RKO (cell line): ENCODE measurements at places on chromosomes 5 and 9.
A peak's percentile ranks its signal among the peaks of the same experiment; 100 is the strongest.

GRCh38 chr9:137975936-137976565 is 98.5 kb downstream of the CACNA1B start:
- no peak for DNase-seq

DNA sequence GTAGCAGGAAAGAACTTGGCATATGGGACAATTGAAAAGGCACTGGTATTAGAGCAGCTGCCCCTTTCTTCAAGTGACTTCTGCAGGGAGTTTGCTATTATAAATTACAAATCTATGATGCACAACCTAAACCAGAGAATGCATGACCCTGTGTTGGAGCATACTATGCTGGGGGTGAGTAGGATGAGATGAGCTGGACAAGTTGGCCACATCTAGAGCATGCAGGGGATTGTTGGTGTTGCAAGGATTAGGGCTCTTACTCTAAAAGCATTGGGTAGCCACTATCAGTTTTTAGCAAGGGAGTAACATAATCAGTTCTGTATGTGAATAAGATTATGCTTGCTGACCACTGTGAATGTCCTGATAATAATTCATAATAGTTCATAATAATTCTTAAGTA is 186.7 kb downstream of the KIAA0825 start:
- no peak for DNase-seq

- no peak for DNase-seq
Measured at GRCh38 chr9:28770226-28770625, 1196.9 kb upstream of the C9orf72 start.

DNA sequence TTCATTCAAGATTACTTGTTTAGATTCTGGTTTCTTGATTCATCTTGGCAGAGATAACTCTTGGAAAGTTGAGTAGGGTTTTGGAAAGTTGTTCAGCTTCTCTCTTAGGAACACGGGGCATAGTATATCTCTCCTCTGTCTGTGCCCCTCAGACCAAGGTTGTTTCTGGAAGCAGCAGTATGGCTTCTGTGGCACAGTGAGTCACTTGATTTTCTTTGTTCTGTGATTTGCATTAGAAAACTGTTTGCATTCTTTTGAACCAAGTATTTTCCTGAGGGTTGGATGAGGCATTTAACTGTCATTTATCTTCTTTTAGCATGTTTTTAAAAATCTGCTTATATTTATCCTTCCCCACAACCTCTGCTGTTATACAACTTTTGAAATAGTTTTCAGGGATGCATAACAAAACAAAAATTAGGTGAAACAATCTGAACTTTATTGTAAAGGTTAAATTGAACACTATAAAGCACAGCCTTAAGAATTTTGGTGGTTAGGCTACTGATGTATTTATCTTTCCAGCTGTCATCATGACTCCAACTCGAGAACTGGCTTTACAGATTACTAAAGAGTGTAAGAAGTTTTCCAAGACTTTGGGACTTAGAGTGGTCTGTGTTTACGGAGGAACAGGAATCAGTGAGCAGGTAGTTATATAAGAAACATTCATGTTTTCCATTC is 26.5 kb downstream of the DDX46 start:
- no peak for DNase-seq

- DNase-seq, result peak; percentile 38
Measured at GRCh38 chr9:119370816-119371215, 1.6 kb upstream of the BRINP1 start.

GRCh38 chr9:93517331-93517730 is 59.1 kb upstream of the PHF2 start:
- DNase-seq, result no peak

- no peak for DNase-seq
Measured at GRCh38 chr5:133267601-133268000, 215.8 kb downstream of the HSPA4 start.

GRCh38 chr5:149870232-149870631 is 74.4 kb downstream of the PDE6A start:
- no peak for DNase-seq

GRCh38 chr5:174412374-174412773 is 312.0 kb upstream of the MSX2 start:
- DNase-seq, result no peak

DNA sequence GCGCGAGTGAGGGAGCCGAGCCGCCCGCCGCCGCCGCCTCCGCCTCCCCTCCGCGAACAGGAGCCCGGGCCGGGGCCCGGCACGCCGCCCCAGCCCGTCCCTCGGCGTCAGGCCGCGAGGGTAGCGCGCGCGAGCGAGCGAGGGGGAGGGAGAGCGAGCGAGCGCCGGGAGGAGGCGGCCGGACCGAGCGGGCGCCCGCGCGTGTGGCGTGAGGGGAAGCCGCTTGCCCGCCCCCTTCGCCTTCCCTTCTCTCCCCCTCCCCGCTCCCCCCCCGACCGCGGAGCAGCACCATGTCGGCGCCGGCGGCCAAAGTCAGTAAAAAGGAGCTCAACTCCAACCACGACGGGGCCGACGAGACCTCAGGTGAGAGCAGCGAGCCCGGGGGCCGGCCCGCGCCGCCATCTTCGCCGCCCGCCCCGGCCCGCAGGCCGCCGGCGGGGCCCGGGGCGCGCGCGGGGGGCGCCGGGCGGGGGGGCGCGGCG is 312 bp downstream of the SET start:
- DNase-seq, result no peak

GRCh38 chr9:18907927-18908625 is 124.9 kb downstream of the SAXO1 start:
- DNase-seq, result no peak

DNA sequence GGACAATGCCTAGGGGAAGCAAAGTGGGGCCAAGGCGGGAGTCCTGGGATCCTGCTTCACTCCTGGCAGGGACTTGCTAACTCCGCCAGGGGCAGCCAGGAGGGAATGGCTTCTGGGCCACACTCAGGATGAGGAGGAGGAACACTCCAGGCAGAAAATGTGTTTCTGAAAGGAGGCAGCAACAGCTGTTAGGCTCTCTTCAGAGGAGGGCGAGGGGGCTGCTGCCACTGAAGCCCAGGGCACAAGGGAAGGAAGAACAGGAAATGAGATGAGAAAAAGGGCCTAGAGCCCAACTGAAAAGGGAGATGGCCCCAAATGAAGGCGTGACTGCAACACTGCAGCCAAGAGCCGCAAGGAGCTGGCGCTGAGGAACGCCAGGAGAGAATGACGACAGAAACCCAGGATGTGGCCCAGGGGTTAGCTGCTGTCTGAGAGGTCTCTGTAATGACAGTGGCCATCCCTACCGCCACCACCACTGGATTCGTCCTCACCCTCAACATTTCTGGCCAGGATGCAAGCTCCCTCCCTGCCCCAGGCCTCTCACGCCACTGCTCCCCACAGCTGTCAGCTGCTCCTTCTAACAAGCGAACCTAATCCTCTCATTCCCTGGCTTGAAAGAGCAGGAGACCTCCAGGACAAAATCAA is 15.8 kb downstream of the PSMB7 start:
- no peak for DNase-seq
